Neural progenitor cell (in vitro differentiated cells): ENCODE measurements at places on chromosomes 6 and 20. TPM values are rescaled to one million over a fixed set of nuclear protein-coding genes. Genes with fewer than 3 reads are reported as not detected.
A peak's percentile ranks its signal among the peaks of the same experiment; 100 is the strongest.

Gene ENTPD6
- total RNA-seq: 32.3 and 60.1 TPM in 2 replicates

Gene RGS17
- 4.8 and 8.1 TPM in 2 replicates for total RNA-seq

Gene BMP2
- 7.2 and 7.3 TPM in 2 replicates for total RNA-seq

Gene TMEM200A
- total RNA-seq: 11.1 and 12.8 TPM in 2 replicates

Gene TULP4
- 143 and 252 TPM in 2 replicates for total RNA-seq

Gene NAPB
- total RNA-seq: 19.8 and 23.8 TPM in 2 replicates

Gene CGA
- 0.46 TPM in 1 of 2 replicates, not detected in the other for total RNA-seq

- no peak for DNase-seq
These were observed 234.3 kb downstream of the PACRG start for GRCh38 chr6:162962093-162962492.

DNA sequence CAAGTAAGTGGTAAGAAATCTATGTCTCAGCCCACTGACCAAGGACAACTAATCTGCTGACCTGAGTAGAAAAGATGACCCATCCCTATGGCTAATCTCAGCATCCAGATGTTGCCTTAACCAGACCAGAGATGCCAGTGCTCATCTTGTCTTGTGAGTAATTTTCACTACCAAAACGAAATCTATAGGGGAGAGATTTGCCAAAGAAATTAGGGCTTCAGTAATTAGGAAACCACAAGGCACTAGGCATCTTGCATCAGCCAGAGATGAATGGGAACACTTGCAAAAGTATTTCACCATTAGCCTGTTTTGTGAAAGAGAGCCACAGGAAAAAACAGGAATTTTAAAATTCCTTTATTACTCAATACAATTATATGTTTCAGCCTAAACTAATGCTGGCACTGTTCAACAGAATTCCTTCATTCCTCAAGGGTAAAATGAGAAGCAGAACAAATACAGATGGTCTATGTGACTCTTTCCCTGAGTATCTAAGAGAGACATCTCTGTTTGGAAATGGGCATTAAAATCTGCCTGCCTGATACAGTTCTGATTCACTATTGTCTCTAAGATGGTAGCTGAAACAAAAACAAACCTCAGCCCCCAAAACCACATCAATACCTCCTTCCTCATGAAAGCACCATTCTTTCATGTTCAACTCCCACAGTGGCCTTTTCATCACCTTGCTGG lies 87.8 kb downstream of the GMDS start:
- no peak for DNase-seq

- DNase-seq: peak; percentile 77
These were observed 696 bp upstream of the SUPT3H start for GRCh38 chr6:45378334-45378926.

DNA sequence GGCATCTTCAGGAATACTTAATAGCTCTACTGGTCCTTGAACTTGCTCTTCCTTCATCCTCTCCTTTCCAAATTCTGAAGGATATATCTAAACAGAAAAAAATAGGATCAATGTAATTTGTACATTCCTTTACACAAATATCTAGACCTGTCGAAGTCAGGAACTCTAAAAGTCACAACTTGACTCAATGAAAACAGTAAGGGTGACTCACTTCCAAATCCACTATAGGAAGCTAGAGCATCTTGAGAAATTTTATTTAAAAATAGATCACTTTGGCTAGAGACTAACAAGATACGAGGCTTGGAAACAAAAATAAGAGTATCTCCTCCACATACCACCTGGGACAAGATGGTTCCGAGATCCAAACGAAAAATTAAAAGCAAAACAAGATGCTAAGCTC lies 12.2 kb downstream of the ESF1 start:
- DNase-seq: no peak

GRCh38 chr20:51702556-51702955 lies 65.6 kb downstream of the ATP9A start:
- DNase-seq: no peak

DNA sequence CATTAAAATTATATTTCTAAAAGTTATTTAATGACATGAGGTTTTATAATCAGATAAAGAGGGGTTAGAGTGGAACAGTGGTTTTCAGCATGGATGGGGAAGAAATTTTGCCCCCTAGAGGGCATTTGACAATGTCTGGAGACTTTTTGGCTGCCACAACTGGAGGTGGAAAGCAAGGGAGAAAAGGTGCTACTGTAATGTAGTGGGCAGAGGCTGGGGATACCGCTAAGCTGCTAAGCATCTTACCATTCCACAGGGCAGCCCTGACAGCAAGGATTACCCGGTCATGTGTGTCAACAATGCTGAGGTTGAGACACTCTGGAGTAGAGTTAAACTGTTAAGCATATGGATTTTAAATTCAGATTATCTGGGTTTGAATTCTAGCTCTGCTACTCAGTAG lies 52.9 kb upstream of the FABP7 start:
- peak; percentile 50 for DNase-seq

DNA sequence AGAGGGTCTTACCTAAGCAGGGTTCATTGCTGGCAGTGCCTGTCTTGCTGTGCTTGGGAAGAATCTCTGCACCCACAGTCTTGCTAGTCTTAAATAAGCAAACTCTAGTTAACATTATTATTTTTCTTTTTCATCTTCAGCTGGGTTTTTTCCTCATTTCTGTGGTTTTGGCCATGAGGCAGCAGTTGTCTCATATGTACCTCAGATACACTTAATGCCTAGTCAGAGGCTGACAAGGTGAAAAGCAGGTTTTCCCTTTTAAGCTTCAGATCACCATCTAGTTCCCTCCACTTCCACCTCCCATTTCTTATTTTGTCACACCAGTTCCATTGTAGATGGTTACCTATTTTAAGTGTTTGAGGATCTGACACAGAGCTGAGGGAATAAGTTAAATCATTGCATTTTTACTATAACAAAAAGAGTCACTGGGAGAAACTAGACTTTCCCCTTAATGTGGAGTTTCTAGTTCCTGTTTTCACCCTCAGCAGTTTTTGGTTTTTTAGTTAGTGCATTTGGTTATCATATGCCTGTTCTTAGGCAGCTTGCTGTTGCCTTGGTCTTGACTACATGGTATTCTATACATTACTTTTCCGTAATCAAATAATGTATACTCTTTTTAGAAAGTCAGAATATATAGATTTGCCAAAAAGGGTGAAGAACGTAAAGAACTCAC lies 46.0 kb downstream of the AFDN start:
- no peak for DNase-seq

GRCh38 chr6:148952147-148953035 lies 205.6 kb downstream of the UST start:
- no peak for DNase-seq

GRCh38 chr6:69942485-69942884 lies 76.1 kb downstream of the COL19A1 start:
- DNase-seq: no peak

GRCh38 chr20:53856300-53857295 lies 213.8 kb downstream of the BCAS1 start:
- no peak for DNase-seq

- no peak for DNase-seq
These were observed 104.8 kb upstream of the BTN3A2 start for GRCh38 chr6:26260110-26260637.

DNA sequence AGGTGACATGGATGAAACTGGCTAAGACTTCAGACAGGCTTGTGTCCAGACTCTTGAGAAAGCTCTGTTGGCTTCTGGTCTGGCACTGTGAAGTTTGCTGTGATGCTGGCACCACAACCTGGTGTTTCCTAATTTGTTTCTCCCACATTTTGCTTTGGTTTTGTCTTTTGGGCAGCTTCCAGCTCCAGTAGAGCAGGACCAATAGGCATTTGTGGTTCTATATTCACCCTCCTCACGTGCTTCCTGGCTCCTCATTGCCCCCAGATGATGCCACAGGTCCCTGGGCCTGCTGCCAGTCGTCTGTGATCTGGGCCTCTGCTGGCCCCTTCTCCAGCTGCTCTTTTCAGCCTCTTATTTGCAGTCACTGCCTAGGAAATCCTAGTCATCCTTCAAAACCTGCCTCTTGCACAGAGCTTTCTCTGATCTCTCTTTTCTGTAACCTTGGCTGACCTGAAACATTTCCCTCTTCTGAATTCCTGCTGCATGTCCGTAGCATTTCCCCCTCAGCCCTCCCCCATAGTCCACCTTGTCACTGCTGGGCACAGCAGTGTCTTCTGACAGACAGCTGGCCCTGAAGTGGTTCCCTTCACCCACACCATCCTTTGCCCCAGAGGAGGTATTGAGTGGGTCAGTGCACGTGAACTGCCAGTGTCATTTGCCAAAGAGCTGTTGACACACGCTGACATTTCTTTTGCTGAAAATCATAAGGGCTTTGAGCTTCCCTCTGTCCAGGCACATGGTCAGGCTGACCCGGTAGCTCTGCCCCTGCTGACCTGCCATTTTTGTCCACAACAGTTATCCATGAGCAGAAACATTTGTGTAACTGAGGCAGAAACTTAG lies 63.0 kb downstream of the PTPN1 start:
- DNase-seq: no peak

DNA sequence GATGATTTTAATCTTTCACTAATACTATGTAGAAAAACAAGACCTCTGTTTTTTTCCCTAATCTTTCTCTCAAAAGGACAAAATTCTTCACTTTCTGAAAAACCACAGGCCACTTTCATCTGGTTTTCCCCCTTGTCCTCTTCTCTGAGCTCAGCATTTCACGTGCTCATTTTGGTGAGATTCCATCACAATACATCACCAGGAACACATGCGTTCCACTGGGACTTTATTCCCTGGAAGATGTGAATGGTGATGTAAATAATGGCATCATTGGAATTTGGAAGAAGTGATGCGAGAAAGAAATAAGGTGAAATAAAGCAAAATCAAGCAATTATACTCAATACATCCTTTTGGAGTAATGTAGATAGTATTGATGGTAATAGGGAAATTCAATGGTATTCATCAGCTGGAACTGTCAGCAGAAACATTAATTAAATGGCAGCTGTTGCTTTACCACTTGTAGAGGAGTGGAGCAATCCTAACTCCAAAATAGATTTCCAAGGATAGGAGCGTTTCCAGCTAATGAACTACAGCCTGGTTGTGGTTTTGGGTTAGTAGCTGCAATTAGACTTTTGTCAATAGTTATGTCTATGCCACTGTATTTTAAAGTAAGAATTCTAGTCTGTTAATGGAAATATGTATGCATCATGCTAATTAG lies 11.5 kb downstream of the FILIP1 start:
- no peak for DNase-seq

- DNase-seq: no peak
These were observed 15.6 kb downstream of the SLC13A3 start for GRCh38 chr20:46635514-46636136.
